ENCODE measurements at places on chromosomes 4 and X. TPM values are rescaled to one million over a fixed set of nuclear protein-coding genes. Genes with fewer than 3 reads are reported as not detected.

Gene OCRL
- 6.2 TPM for total RNA-seq

DNA sequence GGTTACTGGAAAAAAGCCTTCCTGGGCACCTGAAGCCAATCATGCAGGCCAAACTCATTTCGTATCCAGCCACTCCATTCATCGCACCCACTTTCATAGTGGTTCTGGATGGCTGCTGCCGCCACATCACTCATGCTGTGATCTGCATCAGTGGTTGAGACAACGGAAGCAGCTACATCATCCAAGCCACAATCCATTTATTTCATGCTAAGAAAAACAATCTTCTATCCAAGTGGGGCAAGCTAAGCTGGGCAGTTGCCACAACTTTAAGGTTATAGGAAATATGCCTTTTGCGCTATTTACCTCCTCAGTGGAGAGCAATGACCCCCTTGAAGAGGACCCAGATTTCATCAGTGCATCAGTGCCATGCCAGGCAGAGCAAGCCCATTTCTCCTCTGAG is 124.6 kb downstream of the GRIA3 start:
- no peaks in the 10 kb centered on the region for H3K27me3 ChIP-seq
- DNase-seq, result no peak
- H3K4me3 ChIP-seq, result no peak overlapping the region
- no peak overlapping the region for H3K27ac ChIP-seq

DNA sequence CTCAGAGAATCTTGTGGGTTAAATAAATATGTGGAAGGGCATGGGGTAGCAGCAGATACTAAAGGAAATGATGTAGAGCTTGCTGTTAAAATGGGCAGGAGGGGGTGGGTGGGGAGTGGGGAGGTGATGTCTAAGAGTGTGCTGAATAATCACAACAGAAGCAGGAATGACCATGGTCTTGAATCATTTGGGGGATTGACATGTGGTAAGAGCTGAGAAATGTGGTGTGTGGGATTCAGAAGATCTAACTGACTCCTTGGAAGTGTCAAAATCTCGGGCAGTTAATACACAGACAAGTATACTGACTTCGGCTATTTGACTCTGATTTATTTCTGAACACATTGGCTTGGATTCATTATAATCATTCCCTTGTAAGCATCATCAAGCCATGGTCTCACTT is 6.8 kb downstream of the VGLL1 start:
- no peak for DNase-seq
- no peaks in the 10 kb centered on the region for H3K36me3 ChIP-seq
- H3K27ac ChIP-seq, result no peak overlapping the region
- H3K27me3 ChIP-seq, result no peaks in the 10 kb centered on the region
- H3K4me1 ChIP-seq, result peaks cover 3% of the 10 kb centered on the region

- no peaks in the 10 kb centered on the region for H3K4me1 ChIP-seq
- no peak overlapping the region for H3K27ac ChIP-seq
- H3K36me3 ChIP-seq, result no peaks in the 10 kb centered on the region
- DNase-seq, result no peak
- no peaks in the 10 kb centered on the region for H3K27me3 ChIP-seq
Measured at GRCh38 chr4:102994803-102995202, 24.7 kb downstream of the SLC9B1 start.

- no peaks in the 10 kb centered on the region for H3K36me3 ChIP-seq
- no peak for DNase-seq
- no peaks in the 10 kb centered on the region for H3K4me1 ChIP-seq
- H3K27ac ChIP-seq, result no peak overlapping the region
- no peaks in the 10 kb centered on the region for H3K27me3 ChIP-seq
Measured at GRCh38 chr4:147901916-147902315, 170.0 kb downstream of the ARHGAP10 start.

DNA sequence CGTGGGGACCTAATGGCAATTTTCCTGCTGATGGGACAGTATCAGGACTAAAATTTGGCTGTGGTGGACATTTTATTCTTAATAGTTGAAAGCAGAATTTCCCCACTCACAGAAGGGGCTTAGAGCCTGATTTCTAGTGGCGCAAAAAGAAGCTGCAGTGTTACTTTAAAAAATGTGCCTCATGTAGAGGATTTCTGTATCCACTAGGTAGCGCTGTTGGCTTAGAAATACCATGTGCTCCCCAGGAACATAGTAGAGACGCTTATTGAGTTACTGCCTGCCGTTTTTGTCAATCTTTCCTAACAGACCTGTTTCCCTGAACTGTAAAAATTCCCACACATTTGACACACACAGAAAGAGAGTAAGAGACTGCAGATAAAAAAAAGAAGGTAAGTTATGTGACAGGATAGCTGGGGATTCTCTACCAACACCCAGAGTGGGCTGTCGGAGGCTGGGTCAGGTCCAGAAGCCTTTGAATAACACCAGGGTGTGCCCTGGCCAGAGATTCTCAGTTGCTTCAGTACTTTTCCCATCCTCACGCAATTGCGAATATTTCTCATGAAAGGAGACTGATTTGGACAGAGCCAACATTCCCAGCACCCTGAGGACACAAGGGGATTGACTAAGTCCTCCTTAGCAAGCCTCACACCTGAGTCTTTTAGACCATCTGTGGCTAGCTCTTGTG is 88.4 kb downstream of the ZXDA start:
- H3K36me3 ChIP-seq, result no peaks in the 10 kb centered on the region
- H3K4me1 ChIP-seq, result no peaks in the 10 kb centered on the region
- peak; percentile 20 for DNase-seq
- no peaks in the 10 kb centered on the region for H3K27me3 ChIP-seq
- no peak overlapping the region for H3K27ac ChIP-seq

GRCh38 chr4:10738826-10739489 is 54.4 kb upstream of the CLNK start:
- no peak overlapping the region for H3K27ac ChIP-seq
- H3K27me3 ChIP-seq, result no peaks in the 10 kb centered on the region
- H3K4me1 ChIP-seq, result no peaks in the 10 kb centered on the region
- no peak for DNase-seq
